Thoracic aorta (tissue), 2 donors: ENCODE measurements at places on chromosomes 5 and 9. TPM values are rescaled to one million over a fixed set of nuclear protein-coding genes. Genes with fewer than 3 reads are reported as not detected.

GRCh38 chr5:108711898-108712297 lies 35.8 kb upstream of the FER start:
- peaks cover 17% of the 10 kb centered on the region for H3K4me1 ChIP-seq
- H3K27me3 ChIP-seq = no peaks in the 10 kb centered on the region
- no peak for DNase-seq
- no peak overlapping the region for H3K4me3 ChIP-seq
- no peak overlapping the region for H3K27ac ChIP-seq
- no peaks in the 10 kb centered on the region for H3K36me3 ChIP-seq

DNA sequence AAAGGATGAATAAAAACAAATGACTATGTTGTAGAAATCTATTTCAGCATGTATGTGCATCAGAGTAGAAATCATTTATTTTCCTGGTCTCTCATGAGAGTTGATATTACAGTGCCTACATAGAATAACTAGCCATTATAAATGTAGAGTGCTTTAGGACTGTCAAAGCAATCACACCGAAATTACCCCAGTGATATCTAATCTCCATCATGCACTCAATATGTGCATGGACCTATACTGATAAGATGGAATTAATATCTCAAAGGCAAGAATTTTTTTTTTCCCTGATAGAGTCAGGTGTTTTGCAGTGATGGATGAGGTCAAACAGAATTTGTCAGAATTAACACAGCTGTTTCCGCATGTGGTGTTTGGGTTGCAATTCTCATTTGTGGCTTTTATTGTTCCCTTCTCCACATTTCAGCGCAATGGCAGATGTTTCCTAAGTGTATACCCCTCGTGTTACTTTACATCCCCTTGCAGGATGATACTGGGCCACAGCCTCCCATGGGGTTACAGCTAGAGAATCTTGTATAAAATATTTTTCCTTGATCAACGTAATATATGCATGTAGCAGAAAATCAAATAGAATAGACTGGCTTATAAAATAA lies 298.8 kb downstream of the RASEF start:
- H3K27ac ChIP-seq = no peak overlapping the region
- no peak overlapping the region for H3K4me3 ChIP-seq
- DNase-seq = no peak
- no peaks in the 10 kb centered on the region for H3K4me1 ChIP-seq

DNA sequence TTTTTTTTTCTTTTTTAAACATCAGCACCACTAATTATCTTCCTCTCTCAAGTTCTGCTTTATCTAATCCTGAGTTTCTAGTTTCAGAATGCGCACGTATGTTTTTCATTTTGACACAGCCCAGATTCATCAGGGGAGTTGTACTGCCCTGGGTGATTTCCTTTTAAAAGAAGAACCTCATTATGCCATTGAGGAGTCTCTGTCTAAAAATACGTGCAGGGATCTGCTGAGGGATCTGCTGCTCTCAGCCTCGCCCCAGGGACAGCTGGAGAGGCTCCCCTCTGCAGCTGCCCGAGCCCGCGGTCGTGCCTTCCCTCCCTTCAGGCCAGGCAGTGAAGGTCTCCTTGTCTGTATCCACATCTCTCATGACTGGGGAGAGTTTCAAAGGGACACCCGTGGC lies 273.1 kb downstream of the ARHGEF28 start:
- no peak overlapping the region for H3K27ac ChIP-seq
- no peaks in the 10 kb centered on the region for H3K4me1 ChIP-seq
- no peaks in the 10 kb centered on the region for H3K27me3 ChIP-seq
- no peak overlapping the region for H3K4me3 ChIP-seq
- H3K36me3 ChIP-seq = no peaks in the 10 kb centered on the region

- DNase-seq = no peak
- H3K27ac ChIP-seq = no peak overlapping the region
- no peaks in the 10 kb centered on the region for H3K36me3 ChIP-seq
- no peaks in the 10 kb centered on the region for H3K4me1 ChIP-seq
Observed at GRCh38 chr5:3354606-3355005, 241.0 kb upstream of the IRX1 start.

- no peaks in the 10 kb centered on the region for H3K27me3 ChIP-seq
- peak overlapping the region; percentile 88 for H3K27ac ChIP-seq
- H3K4me3 ChIP-seq = peak overlapping the region; percentile 97
- no peaks in the 10 kb centered on the region for H3K36me3 ChIP-seq
Observed at GRCh38 chr9:37466037-37466709, 923 bp upstream of the ZBTB5 start.

GRCh38 chr9:104386425-104387069 lies 117.5 kb upstream of the OR13F1 start:
- no peak for DNase-seq
- H3K36me3 ChIP-seq = no peaks in the 10 kb centered on the region
- H3K4me3 ChIP-seq = no peak overlapping the region
- H3K27me3 ChIP-seq = no peaks in the 10 kb centered on the region
- H3K4me1 ChIP-seq = peaks cover 13% of the 10 kb centered on the region

DNA sequence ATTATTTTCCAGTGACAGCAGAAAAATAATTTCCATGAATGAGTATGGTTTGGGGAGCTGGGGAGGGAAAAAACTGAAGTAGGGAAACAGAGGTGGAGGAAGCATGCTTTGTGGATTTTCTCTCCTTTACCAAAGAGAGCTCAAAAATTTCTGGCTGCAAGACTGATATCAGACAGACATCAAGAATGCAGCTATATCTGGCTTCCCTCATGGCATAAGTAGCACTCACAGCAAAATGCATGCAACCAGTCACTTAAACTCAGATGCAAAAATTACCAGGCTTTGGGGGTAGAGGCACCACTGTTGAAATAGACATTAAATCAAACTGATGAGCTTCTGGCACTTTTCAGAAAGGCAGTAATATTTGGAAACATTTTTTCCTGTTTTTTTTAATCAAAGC lies 196.9 kb downstream of the TSSK1B start:
- no peaks in the 10 kb centered on the region for H3K27me3 ChIP-seq
- no peak for DNase-seq
- no peaks in the 10 kb centered on the region for H3K36me3 ChIP-seq
- H3K4me1 ChIP-seq = no peaks in the 10 kb centered on the region
- H3K27ac ChIP-seq = no peak overlapping the region
- no peak overlapping the region for H3K4me3 ChIP-seq

DNA sequence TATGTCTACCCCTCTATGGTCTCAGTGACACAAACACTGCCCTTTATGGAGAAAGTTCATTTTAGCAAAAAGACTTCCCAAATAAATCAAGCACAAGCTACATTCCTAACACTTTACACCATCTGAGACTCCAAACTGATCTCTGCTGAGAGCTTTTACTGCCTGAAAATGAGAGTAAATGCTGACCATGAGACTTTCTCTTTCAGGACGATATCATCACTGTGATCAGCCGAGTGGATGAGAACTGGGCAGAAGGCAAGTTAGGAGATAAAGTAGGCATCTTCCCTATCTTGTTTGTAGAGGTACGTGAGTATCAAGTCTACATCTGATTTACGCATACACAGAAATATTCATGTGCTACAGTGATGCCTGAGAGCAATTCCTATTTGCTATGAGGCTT lies 67.5 kb downstream of the SH3RF2 start:
- H3K4me3 ChIP-seq = peak overlapping the region; percentile 66
- no peak for DNase-seq
- no peaks in the 10 kb centered on the region for H3K36me3 ChIP-seq
- peaks cover 24% of the 10 kb centered on the region for H3K4me1 ChIP-seq
- H3K27me3 ChIP-seq = no peaks in the 10 kb centered on the region

GRCh38 chr5:32450952-32451351 lies 6.4 kb upstream of the ZFR start:
- no peaks in the 10 kb centered on the region for H3K36me3 ChIP-seq
- no peak overlapping the region for H3K4me3 ChIP-seq
- DNase-seq = no peak
- H3K4me1 ChIP-seq = no peaks in the 10 kb centered on the region
- no peak overlapping the region for H3K27ac ChIP-seq

DNA sequence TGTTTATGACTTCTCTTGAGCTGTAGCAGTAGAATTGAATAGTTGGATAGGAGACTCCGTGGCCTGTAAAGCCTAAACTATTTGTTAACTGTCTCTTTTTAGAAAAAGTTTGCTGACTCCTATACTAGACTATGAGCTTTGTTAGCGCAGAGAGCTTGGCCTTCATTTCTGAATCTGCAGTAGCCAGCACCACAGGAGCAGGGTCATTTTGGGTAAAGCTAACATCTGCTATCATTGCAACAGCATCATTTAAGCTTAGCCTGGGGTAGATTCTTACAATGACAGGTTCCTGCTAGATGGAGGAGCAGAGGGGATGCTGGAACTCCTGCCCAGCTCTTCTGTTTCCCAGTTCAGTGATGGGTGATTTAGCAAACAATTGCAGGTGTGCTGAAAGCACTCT lies 133.7 kb upstream of the ASTN2 start:
- DNase-seq = no peak
- no peaks in the 10 kb centered on the region for H3K4me1 ChIP-seq
- H3K4me3 ChIP-seq = no peak overlapping the region
- no peaks in the 10 kb centered on the region for H3K36me3 ChIP-seq

The UGT3A1 gene
- not detected for total RNA-seq

The SPRY4 gene
- 136 TPM for total RNA-seq

The SVEP1 gene
- 32.0 TPM for total RNA-seq

The VLDLR gene
- total RNA-seq = 16.9 TPM

The KIF12 gene
- not detected for total RNA-seq

The LAMC3 gene
- total RNA-seq = 2.8 TPM

The PMPCA gene
- 28.7 TPM for total RNA-seq
